Breast epithelium (tissue), 4 donors: ENCODE measurements at places on chromosomes 12 and 14. TPM values are rescaled to one million over a fixed set of nuclear protein-coding genes. Genes with fewer than 3 reads are reported as not detected.

DNA sequence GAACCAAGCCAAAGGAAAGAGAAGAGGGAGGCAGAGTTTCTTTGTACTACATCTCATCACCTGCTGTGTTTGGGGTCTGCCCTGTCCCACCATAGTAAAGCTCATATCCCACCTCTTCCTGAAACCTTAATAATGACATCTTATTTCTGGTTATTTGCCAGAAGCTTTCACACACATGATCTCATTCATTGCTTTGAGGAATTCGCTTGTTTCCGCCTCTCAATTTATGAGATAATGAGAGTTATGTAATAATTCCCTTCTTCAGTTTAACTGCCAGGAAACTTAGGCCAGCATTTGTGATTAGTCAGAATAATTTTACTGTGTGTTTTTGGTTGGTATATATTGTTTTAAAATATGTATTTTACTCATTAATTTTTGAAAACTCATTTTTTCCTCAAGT is 205.2 kb downstream of the CACNA1C start:
- H3K27ac ChIP-seq: no peak overlapping the region
- no peaks in the 10 kb centered on the region for H3K4me1 ChIP-seq

- no peak for DNase-seq
- H3K4me1 ChIP-seq: no peaks in the 10 kb centered on the region
Observed at GRCh38 chr12:51442324-51442723, 17.7 kb downstream of the SLC4A8 start.

GRCh38 chr12:91103101-91103500 is 8.2 kb downstream of the LUM start:
- H3K4me3 ChIP-seq: no peak overlapping the region
- no peaks in the 10 kb centered on the region for H3K4me1 ChIP-seq
- H3K27me3 ChIP-seq: no peaks in the 10 kb centered on the region
- no peaks in the 10 kb centered on the region for H3K36me3 ChIP-seq
- no peak for DNase-seq

NGDN gene
- 42.3 TPM for total RNA-seq

- H3K4me1 ChIP-seq: no peaks in the 10 kb centered on the region
- DNase-seq: no peak
- H3K4me3 ChIP-seq: no peak overlapping the region
- no peak overlapping the region for H3K27ac ChIP-seq
Observed at GRCh38 chr14:78316052-78316451, 145.9 kb downstream of the NRXN3 start.

GYS2 gene
- total RNA-seq: not detected

DNA sequence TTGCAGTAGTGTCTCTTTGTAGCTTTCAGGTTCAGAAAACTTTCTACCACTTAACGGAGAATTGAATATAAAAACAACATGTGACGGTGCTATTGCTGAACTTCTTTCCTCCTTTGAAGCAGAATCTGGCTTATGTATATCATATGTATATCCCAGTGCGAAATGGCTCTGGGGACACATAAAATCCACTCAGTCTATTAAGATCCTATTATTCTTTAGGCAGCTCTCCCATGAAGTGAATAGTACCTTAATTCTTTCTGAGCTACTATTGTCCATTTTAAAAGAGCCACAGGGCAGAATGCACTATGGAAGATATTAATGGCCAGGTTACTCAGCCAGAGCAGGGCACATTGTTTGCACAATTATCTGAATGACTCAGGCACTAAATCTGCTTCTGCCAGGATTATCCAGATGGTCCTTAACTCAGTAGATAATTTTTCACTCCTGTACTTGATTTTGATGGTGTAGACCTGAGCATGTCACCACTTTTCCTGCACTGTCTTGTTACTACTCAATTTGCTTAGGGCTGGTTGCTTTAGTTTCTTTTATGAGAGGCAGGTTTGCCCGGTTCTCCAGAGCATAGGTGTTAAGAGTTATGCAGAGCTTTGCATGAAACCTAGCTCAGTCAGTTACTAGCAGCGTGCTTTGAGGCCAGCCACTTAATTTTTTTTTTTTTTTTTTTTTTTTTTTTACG is 5.5 kb downstream of the CNTN1 start:
- H3K27ac ChIP-seq: no peak overlapping the region
- H3K27me3 ChIP-seq: peaks cover 6% of the 10 kb centered on the region
- H3K36me3 ChIP-seq: no peaks in the 10 kb centered on the region
- H3K4me3 ChIP-seq: no peak overlapping the region

RAB15 gene
- total RNA-seq: 24.0 TPM
